ENCODE measurements at places on chromosomes 12 and 14. TPM values are rescaled to one million over a fixed set of nuclear protein-coding genes. Genes with fewer than 3 reads are reported as not detected.

The KRT2 gene
- total RNA-seq: not detected

DNA sequence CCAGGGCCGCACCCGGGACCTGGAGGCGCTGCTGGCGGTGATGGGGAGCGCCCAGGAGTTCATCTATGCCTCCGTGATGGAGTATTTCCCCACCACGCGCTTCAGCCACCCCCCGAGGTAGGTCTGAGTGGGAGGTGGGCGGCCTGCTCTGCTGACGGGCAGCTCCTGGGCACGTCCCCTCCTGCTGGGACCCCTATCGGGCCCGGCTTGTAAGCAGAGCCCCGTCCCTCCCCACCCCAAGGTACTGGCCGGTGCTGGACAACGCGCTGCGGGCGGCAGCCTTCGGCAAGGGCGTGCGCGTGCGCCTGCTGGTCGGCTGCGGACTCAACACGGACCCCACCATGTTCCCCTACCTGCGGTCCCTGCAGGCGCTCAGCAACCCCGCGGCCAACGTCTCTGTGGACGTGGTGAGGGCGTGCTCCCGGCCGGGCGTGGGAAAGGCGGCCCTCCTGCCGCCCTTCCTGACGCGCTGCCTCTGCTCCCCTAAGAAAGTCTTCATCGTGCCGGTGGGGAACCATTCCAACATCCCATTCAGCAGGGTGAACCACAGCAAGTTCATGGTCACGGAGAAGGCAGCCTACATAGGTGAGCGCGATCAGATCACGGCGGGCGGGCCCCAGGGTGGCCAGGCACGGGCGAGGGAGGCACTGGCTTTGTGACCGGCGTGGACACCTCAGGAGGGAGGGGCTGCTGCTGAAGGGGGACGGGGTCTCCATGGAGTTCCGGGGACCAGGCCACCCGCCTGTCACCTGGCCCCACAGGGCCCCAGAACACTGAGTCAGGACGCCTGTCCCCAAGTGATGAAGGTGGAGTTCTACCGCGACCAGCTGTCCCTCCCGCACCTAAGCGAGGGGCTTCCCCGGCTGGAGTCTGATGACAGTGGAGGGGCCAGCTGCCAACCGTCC, 7.3 kb downstream of the PLD4 start:
- DNase-seq: no peak
- H3K36me3 ChIP-seq: no peaks in the 10 kb centered on the region
- peaks cover 72% of the 10 kb centered on the region for H3K27me3 ChIP-seq
- H3K4me3 ChIP-seq: peak overlapping the region; percentile 54
- H3K4me1 ChIP-seq: peaks cover 3% of the 10 kb centered on the region

The TAS2R30 gene
- total RNA-seq: 5.4 TPM

- H3K27ac ChIP-seq: no peak overlapping the region
- no peak overlapping the region for H3K4me3 ChIP-seq
- no peak for DNase-seq
- peaks cover 15% of the 10 kb centered on the region for H3K27me3 ChIP-seq
Measured at GRCh38 chr14:36430169-36430568, 89.9 kb downstream of the NKX2-1 start.

The AVPR1A gene
- total RNA-seq: 0.09 TPM

The CBLN3 gene
- total RNA-seq: 4.8 TPM

DNA sequence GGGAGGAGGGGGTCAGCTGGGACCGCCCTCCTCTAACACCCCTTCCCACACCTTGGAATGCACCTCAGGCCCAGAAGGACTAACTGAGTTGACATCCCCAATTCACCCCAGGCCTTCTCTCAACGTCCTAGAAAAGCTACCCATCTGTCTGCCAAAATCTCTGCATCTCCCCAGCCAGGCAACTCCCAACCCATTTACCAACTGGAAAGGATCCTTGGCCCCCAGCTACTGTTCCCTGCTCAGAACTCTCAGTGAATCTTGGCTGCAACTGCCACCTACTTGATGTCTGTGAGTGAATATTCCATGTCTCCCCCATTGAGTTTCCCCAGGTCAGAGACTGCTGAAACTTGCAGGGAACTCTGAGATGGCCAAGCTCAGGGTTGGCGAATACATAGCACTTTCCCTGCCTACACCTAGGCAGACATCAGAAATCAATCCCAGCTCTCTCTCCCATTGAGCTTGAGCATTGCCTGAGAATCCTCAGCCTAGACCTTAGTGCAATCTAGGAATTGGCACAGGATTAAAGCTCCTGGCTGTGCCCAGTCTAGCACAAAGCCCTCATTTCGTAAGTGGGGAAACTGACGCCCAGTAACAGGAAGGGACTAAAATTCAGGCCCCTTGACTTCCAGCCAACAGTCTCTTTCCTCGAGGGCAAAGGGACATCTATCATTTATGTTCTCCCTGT, 71.9 kb upstream of the NCOR2 start:
- H3K4me3 ChIP-seq: no peak overlapping the region
- H3K27me3 ChIP-seq: no peaks in the 10 kb centered on the region
- H3K27ac ChIP-seq: no peak overlapping the region

DNA sequence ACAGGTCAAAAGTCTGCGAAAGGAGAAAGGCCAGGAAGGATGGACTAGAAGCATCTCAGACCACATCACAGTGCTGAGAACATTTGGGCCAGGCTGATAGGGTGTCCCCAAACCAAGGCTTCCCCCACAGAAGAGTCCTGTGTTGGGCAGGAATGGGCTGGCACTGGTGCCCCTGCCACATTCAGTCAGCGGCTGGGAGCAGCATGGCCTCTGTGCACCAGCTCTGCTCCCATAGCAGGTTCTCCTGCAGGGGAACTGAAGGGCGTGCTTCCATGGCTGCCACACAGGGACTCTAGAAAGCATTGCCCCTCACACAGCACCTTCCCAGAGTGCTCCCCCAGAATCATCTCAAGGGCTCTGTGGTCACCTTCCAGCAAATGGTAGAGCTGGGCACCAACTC, 17.5 kb downstream of the EVL start:
- DNase-seq: no peak
- H3K27ac ChIP-seq: peak overlapping the region; percentile 66

The SERPINA9 gene
- total RNA-seq: not detected

The MGP gene
- 221 TPM for total RNA-seq

GRCh38 chr12:93793983-93794382, 116.8 kb downstream of the CRADD start:
- H3K27me3 ChIP-seq: no peaks in the 10 kb centered on the region
- no peak overlapping the region for H3K27ac ChIP-seq
- no peak overlapping the region for H3K4me3 ChIP-seq
- no peaks in the 10 kb centered on the region for H3K36me3 ChIP-seq

- no peak overlapping the region for H3K4me3 ChIP-seq
- H3K27me3 ChIP-seq: no peaks in the 10 kb centered on the region
- DNase-seq: no peak
- no peaks in the 10 kb centered on the region for H3K36me3 ChIP-seq
Measured at GRCh38 chr12:124872068-124872719, 8.5 kb upstream of the SCARB1 start.

DNA sequence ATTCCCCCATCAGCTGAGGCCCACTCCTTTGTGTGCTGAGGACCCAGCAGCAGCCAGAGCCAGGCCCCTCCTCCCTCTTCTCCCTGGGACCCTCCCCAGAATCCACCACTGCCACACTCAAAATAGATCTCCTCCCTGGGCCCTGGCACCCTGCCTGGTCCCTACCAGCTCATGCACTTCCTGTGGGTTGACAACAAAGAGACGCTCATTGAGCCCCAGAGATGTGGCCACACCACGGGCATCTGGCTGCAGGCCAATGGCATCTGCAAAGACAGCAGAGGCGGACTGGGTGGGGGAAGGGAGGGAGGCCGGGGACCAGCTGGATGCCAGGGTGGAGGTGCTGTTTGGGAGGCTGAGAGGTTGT, 16.0 kb upstream of the ENDOU start:
- H3K4me1 ChIP-seq: peaks cover 34% of the 10 kb centered on the region
- DNase-seq: no peak
- peak overlapping the region; percentile 73 for H3K27ac ChIP-seq
- no peaks in the 10 kb centered on the region for H3K36me3 ChIP-seq
- H3K4me3 ChIP-seq: no peak overlapping the region

DNA sequence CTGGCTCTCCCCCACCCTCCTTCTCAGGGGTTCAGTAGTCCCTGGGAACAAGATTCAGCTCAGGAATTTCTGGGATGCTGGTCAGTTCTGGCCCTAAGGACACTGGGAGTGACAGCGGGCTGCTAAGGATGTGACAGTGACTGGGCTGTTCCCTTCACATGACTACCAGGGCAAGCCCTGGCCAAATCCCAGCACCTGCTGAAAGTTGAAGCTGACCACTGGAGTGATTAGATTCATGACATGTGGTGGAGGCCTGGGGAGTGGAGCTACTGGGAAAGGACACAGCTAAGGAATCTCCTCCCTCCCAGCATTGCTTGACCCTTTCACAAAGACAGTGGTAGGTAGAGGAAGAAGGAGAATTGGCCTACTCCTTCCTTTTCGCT, 204.9 kb downstream of the DAD1 start:
- no peak for DNase-seq
- H3K36me3 ChIP-seq: no peaks in the 10 kb centered on the region

GRCh38 chr14:29148221-29148620, 381.6 kb downstream of the FOXG1 start:
- no peak overlapping the region for H3K27ac ChIP-seq
- no peaks in the 10 kb centered on the region for H3K27me3 ChIP-seq
- DNase-seq: no peak
- no peaks in the 10 kb centered on the region for H3K36me3 ChIP-seq
- no peaks in the 10 kb centered on the region for H3K4me1 ChIP-seq
- no peak overlapping the region for H3K4me3 ChIP-seq

- H3K27me3 ChIP-seq: no peaks in the 10 kb centered on the region
- H3K4me3 ChIP-seq: no peak overlapping the region
- no peak for DNase-seq
- no peak overlapping the region for H3K27ac ChIP-seq
- no peaks in the 10 kb centered on the region for H3K4me1 ChIP-seq
Measured at GRCh38 chr12:5276327-5276880, 155.5 kb upstream of the NTF3 start.

DNA sequence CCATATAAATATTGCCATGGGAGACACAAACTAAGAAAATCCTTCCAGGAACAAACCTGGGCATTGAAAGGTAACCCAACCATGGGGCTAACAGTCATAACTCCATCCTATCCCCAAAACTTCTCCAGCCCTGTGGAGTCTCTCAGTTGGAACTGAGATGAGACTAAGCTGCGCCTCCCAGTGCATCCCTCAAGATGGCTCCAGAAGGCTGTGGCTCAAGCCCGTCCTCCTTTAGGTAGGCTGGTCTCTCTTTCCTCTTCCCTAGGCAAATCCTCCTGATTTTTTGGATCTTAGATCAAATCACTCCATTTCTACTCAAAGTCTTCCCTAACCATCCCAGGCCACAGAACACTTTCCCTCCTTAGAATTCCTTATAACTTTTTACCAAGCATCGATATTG, 364.3 kb upstream of the CCDC196 start:
- no peak overlapping the region for H3K4me3 ChIP-seq
- DNase-seq: no peak
- H3K4me1 ChIP-seq: peaks cover 8% of the 10 kb centered on the region
- H3K36me3 ChIP-seq: no peaks in the 10 kb centered on the region

DNA sequence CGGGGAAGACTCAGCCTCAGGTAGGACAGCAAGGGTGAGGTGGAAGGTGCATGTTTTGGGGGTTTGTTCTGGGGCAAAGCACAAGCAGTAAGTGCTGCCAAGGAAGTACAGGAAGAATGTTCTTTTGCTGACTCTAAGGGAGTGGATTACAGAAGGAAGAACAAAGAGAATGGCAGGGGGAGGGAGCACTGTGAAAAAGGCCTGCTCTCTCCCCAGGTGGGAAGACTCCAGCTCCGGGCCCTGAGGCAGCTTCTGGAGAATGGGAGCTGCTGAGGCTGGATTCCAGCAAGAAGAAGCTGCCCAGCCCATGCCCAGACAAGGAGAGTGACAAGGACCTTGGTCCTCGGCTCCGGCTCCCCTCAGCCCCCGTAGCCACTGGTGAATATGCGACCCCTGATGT, 7.0 kb upstream of the PFDN5 start:
- no peak for DNase-seq
- no peak overlapping the region for H3K4me3 ChIP-seq
- no peaks in the 10 kb centered on the region for H3K27me3 ChIP-seq
- no peak overlapping the region for H3K27ac ChIP-seq

The RAN gene
- 674 TPM for total RNA-seq

The CRY1 gene
- 26.5 TPM for total RNA-seq

DNA sequence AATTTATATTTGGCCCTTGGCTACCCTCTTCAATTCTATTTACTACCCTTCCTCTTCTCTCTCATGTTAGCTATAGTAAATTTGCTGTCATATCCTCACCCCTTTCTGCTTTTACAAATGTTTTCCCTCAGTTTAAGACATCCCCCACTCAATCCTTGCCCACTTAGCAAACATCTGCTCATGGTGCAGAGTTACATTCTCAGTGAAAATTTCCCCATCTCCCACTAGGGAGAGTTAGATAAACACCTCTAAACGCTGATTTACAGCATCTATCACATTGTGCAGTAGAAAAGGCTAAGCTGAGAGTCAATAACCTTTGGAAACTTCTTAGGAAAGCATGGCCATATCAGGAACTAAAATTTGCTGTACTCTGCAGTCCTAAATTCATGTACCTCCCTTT, 69.0 kb downstream of the DENND5B start:
- no peak for DNase-seq
- peak overlapping the region; percentile 0 for H3K27ac ChIP-seq
- H3K27me3 ChIP-seq: no peaks in the 10 kb centered on the region
- no peak overlapping the region for H3K4me3 ChIP-seq

- no peaks in the 10 kb centered on the region for H3K36me3 ChIP-seq
- no peaks in the 10 kb centered on the region for H3K27me3 ChIP-seq
- H3K27ac ChIP-seq: peak overlapping the region; percentile 60
- no peak overlapping the region for H3K4me3 ChIP-seq
- H3K4me1 ChIP-seq: peaks cover 34% of the 10 kb centered on the region
- no peak for DNase-seq
Measured at GRCh38 chr12:93319523-93320050, 58.1 kb upstream of the NUDT4 start.

DNA sequence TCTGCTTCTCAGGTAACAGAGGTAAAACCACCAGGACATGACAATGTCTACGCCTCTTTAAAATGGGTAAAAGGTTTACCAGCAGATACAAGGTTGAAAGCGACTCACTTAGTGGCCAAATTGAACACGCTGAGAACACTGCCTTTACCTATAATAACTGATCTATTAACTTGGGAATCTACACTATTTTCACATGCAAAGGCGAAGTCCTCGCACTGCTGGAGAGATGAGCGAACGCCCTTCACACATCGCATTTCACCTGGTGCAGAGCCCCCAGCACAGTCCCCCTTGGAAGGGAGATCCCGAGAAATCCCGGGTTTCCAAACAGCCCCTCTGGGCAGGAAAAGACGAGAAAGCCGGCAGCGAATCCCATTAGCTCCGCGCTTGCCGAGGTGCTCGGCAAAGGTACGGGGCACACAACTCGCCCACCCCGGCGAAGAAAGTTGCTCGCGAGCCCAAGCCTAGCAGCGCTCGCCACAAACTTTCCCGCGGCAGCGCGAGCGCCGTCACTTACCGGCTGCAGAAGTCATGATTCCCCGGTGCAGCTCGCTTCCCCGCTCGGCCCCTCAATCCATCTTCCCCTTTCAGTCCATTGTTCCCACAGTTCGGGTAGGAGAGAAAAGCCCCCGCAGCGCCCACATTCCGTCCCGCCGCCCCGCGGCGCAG, 423 bp downstream of the FGD6 start:
- H3K27me3 ChIP-seq: no peaks in the 10 kb centered on the region
- H3K4me1 ChIP-seq: peaks cover 46% of the 10 kb centered on the region
- peak overlapping the region; percentile 91 for H3K4me3 ChIP-seq
- DNase-seq: no peak
- peak overlapping the region; percentile 98 for H3K27ac ChIP-seq
- peaks cover 3% of the 10 kb centered on the region for H3K36me3 ChIP-seq

The OVCH1 gene
- total RNA-seq: not detected

GRCh38 chr14:89444516-89445125, 27.6 kb upstream of the FOXN3 start:
- peak overlapping the region; percentile 72 for H3K27ac ChIP-seq
- H3K27me3 ChIP-seq: no peaks in the 10 kb centered on the region
- peaks cover 30% of the 10 kb centered on the region for H3K4me1 ChIP-seq
- peaks cover 4% of the 10 kb centered on the region for H3K36me3 ChIP-seq
- no peak for DNase-seq

All from mesothelial cell of epicardium (in vitro differentiated cells).